ENCODE measurements at places on chromosomes 12 and 14. TPM values are rescaled to one million over a fixed set of nuclear protein-coding genes. Genes with fewer than 3 reads are reported as not detected.

DNA sequence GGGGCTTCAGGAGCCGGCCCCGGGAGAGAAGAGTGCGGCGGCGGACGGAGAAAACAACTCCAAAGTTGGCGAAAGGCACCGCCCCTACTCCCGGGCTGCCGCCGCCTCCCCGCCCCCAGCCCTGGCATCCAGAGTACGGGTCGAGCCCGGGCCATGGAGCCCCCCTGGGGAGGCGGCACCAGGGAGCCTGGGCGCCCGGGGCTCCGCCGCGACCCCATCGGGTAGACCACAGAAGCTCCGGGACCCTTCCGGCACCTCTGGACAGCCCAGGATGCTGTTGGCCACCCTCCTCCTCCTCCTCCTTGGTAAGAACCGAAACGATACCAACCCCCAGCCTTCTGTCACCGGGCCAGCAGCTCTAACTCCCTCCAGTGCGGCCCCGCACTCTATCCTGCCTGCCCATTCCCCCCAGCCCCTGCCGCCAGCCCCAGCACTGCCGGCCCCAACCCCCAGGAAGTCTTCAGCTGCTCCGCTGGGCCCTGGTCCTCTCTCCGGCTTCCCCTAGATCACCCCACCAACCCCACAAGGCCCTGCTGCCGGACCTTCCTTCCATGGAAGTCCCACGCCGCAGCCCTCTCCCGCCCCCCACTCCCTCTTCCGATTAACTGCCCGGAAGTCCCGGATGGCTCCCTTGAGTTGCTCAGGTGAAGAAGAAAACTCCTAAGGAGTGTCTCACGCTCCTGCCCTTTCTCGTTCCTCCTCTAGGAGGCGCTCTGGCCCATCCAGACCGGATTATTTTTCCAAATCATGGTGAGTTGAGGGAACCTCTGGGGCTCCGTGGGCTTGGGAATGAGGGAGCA is 693 bp downstream of the LRP10 start:
- peak; percentile 88 for DNase-seq

DNA sequence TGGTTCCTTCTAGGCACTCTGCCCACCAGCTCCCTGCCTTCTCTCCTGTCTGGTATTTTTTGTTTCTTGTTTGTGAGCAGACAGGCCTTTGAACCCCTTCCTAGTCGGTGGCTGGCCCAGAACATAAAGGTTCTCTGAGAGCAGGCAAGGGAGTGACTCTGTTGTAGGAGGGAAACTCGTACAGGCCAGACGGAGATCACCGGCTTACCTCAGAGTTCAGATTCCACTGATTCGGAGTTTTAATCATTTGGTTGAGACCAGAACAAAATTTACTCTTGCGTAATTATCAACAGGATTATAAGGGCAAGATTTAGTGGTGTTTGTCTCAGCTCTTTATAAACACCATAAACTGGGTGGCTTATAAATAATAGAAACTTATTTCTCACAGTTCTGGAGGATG is 128.3 kb downstream of the PLXNC1 start:
- no peak for DNase-seq

DNA sequence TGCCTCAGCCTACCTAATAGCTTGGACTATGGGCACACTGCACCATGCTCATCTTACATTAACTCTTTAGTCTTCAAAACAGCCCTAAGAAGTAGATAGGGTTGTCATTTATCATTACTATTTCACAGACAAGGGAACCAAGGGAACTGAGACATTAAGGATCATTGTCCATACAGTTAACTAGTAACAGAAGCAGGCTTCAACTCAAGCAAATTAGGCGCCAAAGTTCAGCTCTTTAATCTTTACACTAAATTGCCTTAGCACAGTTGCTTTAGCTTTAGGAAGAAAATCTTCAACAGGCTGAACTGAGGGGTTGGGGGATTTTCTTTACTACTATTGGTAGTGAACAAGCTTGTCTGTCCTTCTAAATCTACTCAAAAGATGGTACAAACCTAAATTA is 68.8 kb upstream of the CAND1 start:
- no peak for DNase-seq

DNA sequence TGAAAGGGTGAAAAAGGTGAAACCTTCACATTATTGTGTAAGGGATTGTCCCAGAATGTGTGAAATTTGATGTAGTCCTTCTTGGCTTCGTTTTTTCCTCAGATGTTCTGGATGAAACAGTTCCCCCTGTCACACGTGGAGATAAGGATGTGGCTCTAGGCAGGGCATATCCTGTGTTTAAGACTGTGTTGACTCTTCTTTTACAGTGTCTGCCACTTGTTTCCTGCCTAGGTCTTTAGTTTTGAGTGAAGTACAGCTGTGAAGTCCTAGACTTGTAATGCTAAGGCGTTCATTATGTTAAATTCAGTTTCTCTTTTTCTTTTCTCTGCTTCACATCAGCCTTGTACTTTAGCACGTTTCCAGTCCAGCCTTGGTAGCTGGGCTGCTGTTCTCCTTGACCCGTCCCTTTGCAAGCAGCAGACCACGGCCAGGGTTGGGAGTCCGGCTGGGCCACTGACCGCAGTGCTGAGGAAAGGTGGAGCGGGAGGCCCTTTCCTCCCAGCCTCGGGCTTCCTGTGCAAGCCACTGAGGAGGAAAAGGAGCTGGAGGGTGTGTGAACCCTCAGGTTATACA is 59.1 kb downstream of the RASSF3 start:
- DNase-seq = peak; percentile 71

DNA sequence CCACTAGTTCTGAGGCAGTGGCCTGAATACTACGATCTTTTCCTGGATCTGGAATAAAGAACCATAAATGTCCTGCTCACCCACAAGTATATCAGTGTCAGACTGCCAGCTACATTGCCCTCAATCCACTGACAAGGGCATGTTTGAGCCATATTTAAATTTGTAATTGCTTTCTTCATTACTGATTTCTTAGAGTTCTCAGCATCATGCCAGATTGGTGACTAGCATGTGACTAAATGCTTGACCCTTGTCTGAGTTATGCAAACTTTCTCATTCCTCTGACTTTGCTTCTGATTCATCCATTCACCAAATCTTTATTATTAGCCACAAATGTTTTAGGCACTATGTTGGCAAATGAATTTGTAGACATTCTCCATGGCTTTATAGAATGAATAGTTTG is 143.6 kb upstream of the SLC16A7 start:
- no peak for DNase-seq

DNA sequence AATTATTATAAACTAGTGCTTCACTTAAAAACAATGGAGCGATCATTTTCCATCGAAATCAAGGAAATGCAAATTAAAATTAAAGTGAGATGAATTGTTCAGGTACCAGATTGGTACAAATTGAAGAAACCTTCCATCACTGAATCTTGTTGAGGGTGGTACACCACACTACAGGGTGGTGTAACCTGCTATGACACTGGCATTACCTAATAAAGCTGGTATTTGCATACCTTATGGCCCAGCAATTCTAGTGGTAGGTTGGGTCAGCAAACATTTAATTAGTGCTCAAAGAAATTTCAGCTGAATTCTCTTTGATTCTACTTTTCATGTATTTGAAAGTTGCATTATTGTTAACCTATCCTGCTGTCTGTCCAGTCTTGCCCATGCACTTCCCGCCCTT is 9.2 kb downstream of the TIGAR start:
- no peak for DNase-seq

DNA sequence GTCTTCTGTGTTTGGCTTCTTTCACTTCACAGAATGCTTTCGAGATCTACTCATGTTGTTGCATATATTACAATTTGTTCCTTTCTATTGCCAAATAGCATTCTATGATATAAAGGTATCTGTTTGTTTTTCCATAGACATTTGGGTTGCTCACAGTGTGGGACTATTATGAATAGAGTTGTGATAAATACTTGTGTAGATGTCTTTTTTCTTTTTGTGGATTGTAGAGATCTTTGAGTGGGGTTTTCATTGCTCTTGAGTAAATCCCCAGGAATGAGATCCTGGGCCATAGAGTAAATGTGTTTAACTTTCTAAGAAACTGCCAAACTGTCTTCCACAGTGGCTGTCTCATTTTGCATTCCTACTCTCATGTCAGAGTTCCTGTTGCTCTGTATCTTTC is 24.9 kb upstream of the CEBPE start:
- no peak for DNase-seq

GRCh38 chr12:106139422-106140171 is 843 bp upstream of the NUAK1 start:
- peak; percentile 91 for DNase-seq

- no peak for DNase-seq
Observed at GRCh38 chr12:129064209-129064855, 211.1 kb downstream of the GLT1D1 start.

DNA sequence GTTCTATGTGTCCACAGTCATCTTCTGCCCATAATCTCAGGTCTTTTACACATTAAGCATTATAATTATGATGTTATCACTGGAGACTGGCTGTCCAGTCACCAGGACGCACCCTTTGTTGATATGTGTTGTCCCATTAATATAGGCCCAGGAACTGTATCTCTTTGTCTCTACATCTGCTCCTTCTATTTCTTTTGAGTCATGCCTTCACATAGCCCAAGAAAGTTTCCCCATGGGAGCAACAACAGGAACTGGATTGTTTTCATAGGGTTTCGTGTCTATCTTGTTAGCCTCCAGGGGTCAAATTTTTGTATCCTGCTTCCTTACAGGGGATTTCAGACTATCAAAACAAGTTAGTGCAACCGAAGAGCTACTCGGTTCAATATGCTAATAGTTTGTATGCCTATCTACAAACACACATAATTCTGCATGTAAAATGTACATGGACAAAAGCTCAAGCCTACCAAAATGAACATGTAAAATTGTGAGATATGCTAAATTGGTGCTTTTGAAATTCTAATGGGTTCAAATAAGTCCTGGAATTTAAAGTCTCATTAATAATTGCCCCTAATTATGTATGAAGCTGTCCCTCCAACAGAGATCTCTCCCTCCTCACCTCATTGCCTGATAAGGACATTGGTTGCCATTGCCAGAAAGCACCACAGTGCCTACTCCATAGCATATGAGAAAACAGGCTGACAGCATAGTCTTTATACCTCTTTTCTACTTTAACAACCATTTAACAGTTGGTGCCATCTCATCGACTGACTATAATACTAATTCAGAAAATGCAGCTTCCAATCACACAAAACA is 99.8 kb upstream of the DIO2 start:
- DNase-seq = no peak

GRCh38 chr12:32896432-32897280 is at the start of gene PKP2:
TSS of gene PKP2 (minus strand) at chr12:32896777. CDS start at chr12:32896731, 46 bp downstream.
- DNase-seq = peak; percentile 80

The OR4E2 gene
- not detected for total RNA-seq

The RNASE3 gene
- 0.69 TPM for total RNA-seq

The LRP6 gene
- 23.9 TPM for total RNA-seq

Data from right cardiac atrium (tissue), 5 donors.